ENCODE measurements at places on chromosomes 6 and 20. TPM values are rescaled to one million over a fixed set of nuclear protein-coding genes. Genes with fewer than 3 reads are reported as not detected.
A peak's percentile ranks its signal among the peaks of the same experiment; 100 is the strongest.

DNA sequence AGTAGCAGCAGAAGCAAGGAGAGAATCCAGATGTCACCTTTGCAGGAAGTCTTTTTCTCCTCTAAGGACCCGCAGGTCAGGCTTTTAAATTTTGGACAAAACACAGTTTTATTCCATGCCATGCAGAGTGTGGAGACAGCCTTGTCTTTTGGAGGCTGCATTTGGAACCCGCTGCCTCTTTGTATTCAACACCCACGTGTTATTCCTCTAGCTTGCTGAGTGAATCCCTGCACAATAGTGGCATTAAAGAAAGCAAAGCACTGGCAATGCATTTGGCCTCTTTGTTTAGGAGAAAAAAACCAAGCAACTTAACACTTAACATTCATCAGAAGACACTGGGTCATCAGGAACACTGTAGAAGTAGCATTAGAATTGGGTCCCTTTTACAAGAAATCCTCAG, 43.5 kb downstream of the TFAP2B start:
- DNase-seq: no peak

DNA sequence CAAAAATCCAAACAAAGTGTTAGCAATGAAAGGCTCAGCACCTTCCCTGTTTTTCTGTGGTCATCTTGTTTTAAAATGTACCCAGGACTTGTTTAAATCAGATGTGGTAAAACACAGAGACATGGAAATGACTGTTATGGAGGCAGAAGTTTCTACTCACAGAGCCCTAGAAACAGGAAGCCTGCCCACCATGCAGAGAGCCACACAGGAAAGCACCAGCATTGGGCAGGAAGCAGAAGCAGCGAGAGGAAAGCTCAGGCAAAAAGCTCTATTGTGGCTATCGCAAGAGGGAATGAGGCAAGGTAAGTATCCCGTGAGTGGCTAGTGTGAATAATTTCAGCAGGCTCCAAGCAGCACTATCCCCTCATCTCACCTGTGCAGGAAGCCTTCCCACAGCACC, 42.8 kb downstream of the GPR6 start:
- no peak for DNase-seq

- DNase-seq: no peak
These were observed 535 bp downstream of the CCN5 start for GRCh38 chr20:44715499-44716308.

MBOAT1 gene
- 3.3 TPM for total RNA-seq

CD109 gene
- 64.8 TPM for total RNA-seq

GINS1 gene
- total RNA-seq: 31.1 TPM

GRCh38 chr20:38723848-38724625, at the start of gene SLC32A1:
Gene SLC32A1 (plus strand): TSS chr20:38724486. CDS start chr20:38724725, 239 bp downstream.
- no peak for DNase-seq

CTAGE9 gene
- total RNA-seq: not detected

- DNase-seq: no peak
These were observed 125.1 kb downstream of the TOX2 start for GRCh38 chr20:44039741-44040140.

DNA sequence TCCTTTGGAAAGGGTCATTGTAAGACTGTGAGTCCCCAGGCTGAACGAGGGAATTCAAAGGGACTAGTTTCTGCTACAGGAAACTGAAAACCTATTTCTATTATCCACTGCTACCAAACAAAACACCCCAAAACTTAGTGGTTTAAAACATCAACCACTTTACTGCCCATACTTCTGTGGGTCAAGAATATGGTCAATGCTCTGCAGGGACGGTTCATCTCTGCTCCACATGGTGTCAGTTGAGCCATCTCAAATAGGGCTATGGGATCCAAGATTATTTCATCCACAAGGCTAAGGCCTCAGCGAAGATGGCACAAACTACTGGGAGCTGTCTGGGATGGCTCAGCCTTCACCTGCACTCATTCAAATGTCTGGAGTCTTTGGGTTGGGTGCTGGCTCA, 65.5 kb downstream of the DZANK1 start:
- no peak for DNase-seq

DNA sequence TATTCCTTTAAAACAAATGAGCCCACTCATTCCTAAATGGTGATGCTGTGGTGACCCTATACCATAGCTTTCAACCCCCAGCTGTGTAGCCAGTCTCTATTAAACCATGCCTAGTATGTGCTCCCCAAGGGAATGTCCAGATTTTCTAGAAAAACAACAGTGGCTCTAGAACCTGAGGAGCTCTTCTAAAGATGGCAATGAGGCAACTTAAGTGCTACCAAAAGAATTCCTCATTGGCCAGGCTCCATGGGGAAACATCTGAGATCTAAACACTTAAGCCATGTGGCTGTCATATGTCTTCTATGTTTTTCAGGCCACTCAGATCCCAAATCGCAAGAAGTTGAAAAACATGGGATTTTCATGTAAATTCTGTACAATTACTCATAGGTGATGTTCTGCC, 191.0 kb downstream of the TPBG start:
- no peak for DNase-seq

ATG5 gene
- total RNA-seq: 47.4 TPM

GRCh38 chr6:7761051-7761450, 35.2 kb downstream of the BMP6 start:
- DNase-seq: peak; percentile 57

DNA sequence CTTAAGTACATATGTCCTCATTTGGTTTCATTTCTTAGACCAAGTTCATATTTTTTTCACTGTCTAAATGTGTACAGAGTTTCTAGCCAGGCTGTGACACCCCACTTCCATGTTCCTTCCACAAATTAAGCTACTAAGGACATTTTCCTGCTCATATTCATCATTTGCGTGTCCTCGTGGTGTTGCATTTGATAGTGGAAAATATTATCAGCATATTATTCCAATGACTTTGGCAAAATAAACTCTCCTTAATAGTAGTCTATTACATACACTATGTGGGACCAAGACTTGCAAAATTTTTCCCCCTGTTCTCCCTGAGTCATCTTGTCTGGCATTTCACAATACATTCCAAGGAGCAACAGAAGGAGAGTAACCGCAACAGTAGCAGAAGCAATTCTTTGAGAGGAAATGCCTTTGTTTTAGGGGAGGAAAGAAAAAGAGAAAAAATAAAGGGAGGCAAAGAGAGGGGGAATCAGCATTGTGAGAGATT, 599.2 kb downstream of the COL12A1 start:
- peak; percentile 95 for DNase-seq

DNA sequence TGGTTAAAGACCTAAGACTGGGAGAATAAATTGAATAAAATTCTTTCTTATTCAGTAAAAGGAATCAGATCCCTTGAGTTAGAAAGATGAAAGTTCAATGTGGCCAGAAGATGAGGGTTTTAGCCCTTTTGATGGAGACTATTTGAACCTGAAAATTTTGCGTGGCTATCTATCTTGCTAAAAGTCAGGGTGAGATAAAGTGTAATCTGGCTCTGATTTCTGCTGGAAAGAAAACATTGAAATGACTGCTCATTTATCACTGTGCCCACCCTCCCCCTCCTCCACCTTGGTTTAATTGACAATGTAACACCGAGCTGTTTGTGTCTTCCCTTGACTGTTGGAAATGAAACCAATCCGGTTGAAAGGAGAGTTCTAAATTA, 32.9 kb upstream of the TCF21 start:
- no peak for DNase-seq

TFAP2B gene
- total RNA-seq: not detected

GRCh38 chr6:157984686-157985225, 3.1 kb downstream of the SYNJ2 start:
- DNase-seq: no peak

DNA sequence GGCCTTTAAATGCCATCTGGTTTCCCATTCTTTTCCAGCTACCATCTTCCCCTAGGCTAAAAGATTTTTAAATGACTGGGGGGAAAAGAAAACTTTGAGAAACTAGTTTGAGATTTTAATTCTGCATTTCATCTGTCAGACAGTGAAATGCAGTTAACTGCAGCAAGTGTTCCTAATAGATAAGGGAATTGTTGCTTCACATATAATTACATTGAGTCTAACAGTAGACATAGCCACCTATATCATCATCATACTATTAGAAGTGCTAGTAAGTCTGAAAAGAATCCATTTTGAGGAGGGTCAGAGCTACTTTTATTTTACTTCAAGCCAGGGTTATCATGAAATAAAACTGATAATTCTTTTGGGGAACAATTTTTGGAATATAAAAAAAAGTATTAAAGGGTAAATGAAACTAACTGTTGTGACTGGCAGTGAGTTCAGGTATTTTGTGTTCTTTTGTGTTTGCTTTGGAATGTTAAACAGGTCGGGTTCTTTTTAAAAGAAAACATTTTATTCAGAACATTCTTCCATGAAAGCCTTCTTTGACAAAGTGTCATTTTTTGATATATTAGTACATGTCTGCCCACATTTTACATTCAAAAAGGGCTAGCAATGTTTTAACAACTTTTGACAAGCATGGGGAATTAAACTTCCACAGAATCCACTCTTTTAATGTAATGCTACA, 170.1 kb downstream of the HS3ST5 start:
- no peak for DNase-seq

PRR18 gene
- total RNA-seq: not detected

GRCh38 chr6:137283940-137284810, 65.0 kb upstream of the IFNGR1 start:
- DNase-seq: peak; percentile 75

ADGRF5 gene
- not detected for total RNA-seq

RPP40 gene
- total RNA-seq: 53.4 TPM

- DNase-seq: peak; percentile 91
These were observed at the start of gene MTO1 for GRCh38 chr6:73461537-73462350. Gene MTO1 (plus strand): TSS chr6:73461737. CDS start chr6:73461855, 118 bp downstream.

- DNase-seq: peak; percentile 79
These were observed 59.1 kb upstream of the SUPT3H start for GRCh38 chr6:45436544-45437438.

- DNase-seq: no peak
These were observed 120.5 kb downstream of the RTN4IP1 start for GRCh38 chr6:106508834-106509233.

DNA sequence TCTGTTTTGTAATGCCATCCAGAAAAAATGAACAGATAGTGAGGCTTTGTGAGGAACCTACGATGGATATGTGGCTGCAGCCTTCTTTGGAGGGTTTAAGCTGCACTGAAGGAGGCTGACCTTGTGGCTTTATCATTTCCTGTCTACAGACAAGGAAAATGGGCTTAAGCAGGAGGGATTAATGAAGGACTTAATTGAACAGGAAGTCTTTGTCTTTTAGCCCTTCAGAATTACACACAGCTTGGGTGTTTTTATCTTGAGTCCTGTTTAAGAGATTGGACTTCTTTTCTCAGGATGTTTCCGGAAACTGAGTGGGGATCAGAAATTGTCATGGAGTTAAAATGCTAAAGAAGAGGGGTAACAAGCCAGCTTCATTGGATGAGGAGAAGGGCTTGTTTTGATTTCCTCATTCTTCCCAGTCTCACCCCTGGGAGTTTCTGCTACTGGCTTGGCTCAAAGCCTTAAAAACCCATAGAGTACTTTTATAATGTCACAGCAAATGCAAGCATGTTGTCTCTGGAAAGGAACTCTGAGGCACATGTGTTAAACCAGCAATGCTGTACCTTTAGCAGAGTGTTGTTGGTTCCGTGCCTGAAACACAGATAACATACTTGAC, 193.6 kb downstream of the JARID2 start:
- DNase-seq: no peak

NMBR gene
- not detected for total RNA-seq

- DNase-seq: no peak
These were observed 10.3 kb upstream of the R3HDML start for GRCh38 chr20:44326391-44327159.

- peak; percentile 47 for DNase-seq
These were observed 43.0 kb downstream of the TSPYL4 start for GRCh38 chr6:116210750-116211425.
